Forelimb muscle (tissue), 1 donor: ENCODE measurements at places on chromosomes 5 and 9.

GRCh38 chr5:151628112-151628823 lies 37.1 kb upstream of the FAT2 start:
- no peak for DNase-seq

GRCh38 chr5:54804086-54804485 lies 181.3 kb downstream of the ESM1 start:
- DNase-seq = no peak

DNA sequence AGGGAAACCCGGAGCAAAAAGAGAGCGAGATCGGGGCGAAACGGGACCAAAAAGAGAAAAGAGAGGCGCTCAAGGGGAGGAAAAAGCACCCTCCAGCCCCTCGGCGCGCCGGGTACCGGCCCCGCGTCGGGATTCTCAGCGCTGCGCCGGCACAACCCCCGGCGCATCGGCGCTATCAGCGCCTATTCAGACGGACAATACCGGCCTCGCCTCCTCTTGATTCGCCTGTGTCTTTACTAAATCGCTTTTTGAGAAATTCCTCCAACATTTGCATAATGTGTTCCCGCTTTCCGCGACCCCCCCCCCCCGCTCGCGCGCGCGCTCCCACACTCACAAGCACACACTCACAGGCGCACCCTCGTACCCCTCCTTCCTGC lies 578 bp downstream of the LHX6 start:
- no peak for DNase-seq

DNA sequence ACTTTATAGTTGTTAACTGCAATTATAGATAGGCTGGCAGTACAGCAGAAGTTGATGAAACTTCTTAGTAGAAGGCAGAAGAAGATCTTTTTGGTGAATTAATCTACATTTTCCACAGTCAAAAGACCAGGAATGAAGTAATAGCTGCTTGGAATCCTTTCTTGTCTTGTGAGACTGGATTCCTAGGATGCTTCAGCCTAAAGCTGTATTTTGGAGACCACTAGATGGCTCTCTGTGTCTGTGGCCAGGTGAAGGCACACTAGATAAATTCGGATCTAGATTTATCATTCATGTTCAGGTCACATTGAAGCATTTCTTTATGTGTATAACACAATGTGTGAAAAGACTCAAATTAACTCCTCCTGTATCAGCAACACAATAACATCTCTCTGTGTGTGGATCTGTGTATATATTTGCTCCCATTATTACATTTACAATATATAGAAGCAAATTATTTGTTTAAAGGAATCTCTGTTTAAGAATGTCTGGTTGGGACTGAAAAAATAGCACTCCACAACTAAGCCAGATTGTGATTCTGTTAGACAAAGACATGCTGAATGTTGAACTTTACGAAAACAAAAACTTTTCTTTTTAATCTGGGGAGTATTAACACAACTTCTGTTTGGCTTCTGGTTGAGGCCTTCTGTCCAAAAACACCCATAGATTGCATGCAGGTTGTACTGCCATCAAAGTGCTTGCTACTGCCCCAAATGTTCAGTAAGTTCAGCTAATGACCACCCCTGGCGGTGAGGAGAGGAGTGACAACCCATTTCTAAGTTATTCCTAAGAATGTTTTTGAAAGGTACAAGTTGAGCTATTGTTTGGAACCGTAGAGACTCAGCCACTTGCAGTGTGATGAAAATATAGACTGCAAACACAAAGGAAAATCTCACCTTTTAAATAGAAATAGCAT lies 10.6 kb downstream of the GRIN3A start:
- no peak for DNase-seq

DNA sequence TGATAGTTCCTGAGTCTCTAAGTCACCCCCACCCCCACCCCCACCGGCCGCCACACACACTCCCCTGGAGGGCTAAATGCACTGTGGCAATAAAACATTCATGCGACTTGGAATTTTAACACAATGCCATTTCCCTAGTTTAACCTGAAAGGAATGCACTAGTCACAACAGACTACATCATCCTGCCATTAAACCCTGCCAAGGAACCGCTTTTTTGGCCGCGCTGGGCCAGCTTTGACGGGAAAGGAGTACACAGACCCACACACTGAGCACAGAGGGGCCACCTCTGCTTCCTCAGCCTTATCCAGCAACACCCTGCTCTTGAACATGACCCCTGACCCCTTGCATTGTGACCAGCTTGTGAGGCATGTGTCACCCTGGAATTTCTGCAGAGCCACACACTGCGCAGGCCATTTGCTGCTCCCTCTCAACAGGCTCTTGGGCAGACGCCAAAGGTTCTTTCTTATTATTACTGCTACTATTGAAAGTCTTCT lies 165.3 kb downstream of the BNC2 start:
- no peak for DNase-seq
